Naive thymus-derived CD8-positive, alpha-beta T cell (primary cell): ENCODE measurements at places on chromosomes 7 and 10. TPM values are rescaled to one million over a fixed set of nuclear protein-coding genes. Genes with fewer than 3 reads are reported as not detected.

DNA sequence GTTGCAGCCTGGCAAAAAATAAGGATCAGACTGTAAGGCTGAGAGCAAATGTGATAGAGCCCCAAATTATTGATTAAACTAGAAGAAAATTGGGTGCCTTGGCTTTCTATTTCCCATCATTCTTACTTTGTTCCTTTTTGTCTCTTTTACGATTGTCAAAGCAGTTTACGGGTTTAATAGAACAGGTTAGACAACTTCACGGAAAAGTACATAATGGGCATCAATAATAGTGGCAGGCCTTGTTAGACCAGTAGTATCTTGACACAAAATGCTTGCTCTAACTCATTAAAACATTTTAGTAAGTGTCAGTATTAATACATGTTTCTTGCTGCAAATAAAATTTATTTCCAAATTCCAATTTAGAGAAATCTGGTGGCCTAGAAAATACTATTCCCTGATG, 14.5 kb upstream of the GGCT start:
- DNase-seq, result no peak

DNA sequence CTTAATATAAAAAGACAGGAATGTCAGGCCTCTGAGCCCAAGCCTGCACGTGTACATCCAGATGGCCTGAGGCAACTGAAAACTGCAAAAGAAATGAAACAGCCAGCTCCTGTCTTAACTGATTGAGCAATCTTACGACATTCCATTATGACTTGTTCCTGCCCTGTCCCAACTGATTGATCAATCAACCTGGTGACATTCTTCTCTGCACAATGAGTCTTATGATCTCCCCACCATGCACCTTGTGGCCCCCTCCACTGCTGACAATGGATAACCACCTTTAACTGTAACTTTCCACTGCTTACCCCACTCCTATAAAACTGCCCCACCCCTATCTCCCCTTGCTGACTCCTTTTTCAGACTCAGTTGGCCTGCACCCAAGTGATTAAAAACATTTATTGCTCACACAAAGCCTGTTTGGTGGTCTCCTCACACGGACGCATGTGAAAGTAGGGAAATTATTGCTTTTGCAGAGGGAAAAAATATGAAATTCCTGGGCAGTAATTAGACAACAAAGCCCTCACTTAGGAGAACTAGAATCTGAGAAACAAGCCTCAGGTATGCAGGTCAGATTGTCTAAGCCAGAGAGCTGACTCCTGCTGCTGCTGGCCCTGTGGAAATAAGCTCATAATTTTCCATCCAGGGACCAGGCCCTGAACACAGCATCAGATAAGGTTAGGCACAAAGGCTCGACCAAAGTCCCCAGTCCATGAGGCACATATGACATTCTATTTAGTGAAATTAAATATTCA, 5.3 kb downstream of the CYP3A7 start:
- DNase-seq, result no peak

GRCh38 chr7:143287339-143287934, 714 bp upstream of the CASP2 start:
- no peak for DNase-seq

DNA sequence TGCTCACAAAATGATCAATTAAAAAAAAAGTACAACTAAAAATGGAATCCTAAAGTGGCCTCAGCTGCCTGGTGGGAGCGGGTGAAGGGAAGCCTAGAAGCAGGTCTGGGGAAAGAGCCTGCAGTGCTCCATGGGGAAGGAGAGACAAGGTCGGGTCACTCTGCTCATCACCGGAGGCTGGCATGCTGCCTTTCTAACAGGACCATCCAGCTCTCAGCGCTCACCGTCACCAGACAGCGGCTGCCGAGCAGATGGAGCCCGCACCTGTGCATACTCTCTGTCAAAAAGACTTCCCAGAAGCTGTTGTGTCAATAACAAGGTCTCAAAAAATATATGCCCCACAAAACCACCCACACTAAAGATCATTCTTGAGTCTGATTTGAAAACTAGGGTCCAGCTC, 112.8 kb downstream of the BAMBI start:
- no peak for DNase-seq

DNA sequence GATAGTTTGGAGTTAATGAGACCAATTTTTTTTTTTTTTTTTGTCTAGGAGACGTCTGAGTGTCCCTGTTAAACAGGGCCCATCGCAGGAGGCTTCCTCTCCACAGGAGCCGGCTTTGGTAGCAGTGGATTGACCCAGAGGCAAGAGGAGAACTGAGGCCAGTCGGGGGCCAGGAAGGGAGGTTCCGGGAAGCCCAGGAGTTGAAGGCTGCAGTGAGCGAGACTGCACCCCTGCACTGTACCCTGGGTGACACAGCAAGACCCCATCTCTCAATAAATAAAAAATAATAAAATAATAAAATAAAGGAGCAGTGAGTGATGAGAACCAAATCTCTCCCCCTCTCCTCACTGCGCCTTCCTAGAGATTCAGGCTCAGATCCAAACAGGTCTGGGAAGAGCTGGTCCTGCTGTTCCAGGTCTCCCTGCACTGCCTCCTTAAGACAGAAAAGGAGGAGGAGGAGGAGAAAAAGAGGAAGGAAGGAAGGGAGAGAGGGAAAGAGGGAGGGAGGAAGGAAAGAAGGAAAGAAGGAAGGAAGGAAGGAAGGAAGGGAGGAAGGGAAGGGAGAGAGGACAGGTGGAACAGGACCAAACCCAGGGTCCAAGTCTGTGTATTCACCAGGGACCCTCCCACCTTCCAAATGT, 3.5 kb downstream of the MNX1 start:
- no peak for DNase-seq

DNA sequence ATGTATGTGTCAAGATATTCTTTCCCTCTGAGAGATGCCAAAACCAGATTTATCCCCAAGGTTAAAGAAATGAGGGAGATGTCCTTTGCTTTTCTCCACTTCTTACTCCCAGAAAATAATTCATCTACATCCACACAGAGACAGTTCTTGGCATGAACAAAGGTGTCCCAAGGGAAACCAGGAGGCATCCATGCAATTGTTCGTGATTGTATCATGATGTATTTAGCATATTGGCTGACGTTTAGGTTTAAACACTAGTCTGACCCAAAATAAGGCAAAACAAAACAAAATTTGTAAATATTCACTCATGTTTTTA, 223.9 kb downstream of the C7orf25 start:
- DNase-seq, result no peak

DNA sequence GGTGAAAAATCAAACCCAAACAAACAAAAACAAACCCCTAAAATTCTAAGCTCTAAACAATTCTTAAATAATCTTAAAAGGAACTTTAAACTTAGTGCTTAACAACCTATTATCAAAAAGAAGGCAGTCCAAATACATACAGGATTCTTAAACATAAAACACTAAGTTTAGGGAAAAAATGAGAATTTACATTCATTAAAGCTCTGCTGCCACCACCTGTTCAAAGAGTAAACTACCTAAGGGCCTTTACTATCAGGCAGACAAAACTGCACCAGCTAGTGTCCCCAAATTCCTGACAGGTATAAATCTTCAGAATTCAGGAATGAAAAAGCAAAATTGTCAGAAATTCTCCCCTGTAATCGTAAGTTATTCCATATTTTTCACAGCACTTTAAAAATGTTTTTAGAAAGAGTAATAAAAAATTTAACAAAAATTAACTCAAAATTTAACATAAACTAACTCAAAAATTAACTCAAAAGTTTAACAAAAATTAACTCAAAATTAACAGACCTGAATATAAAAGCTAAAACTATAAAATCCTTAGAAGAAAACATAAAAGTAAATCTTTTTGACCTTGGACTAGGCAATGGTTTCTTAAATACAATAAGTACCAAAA, 55.1 kb downstream of the PDZD8 start:
- DNase-seq, result no peak

DNA sequence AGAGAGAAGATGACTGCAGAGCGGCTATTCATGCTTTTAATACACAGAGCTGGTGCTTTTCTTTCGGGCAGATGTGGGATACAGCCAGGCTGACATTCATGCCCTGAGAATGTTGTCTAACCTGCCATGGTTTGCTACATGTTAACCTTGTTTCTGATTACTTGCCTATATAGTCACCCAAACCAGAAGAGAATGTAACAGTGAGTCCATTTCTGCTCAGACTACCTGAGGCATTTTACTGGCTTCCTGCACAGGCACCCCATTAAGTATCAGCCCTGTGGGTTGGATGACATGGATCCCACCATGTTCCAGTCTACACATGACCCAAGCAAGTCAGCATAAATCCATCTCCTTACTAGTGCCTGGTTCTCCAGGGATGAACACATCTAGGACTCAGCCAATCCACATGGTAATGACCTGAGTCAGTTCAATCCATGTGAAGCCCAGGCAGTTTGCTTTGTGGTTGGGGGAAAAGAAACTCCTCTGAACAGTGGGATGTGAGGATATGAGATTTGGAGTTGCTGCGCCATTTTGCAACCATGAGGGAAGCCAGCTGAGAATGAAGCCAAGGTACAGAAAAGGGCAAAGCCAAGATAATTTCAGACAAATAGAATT, 55.7 kb upstream of the MKX start:
- DNase-seq, result no peak

DNA sequence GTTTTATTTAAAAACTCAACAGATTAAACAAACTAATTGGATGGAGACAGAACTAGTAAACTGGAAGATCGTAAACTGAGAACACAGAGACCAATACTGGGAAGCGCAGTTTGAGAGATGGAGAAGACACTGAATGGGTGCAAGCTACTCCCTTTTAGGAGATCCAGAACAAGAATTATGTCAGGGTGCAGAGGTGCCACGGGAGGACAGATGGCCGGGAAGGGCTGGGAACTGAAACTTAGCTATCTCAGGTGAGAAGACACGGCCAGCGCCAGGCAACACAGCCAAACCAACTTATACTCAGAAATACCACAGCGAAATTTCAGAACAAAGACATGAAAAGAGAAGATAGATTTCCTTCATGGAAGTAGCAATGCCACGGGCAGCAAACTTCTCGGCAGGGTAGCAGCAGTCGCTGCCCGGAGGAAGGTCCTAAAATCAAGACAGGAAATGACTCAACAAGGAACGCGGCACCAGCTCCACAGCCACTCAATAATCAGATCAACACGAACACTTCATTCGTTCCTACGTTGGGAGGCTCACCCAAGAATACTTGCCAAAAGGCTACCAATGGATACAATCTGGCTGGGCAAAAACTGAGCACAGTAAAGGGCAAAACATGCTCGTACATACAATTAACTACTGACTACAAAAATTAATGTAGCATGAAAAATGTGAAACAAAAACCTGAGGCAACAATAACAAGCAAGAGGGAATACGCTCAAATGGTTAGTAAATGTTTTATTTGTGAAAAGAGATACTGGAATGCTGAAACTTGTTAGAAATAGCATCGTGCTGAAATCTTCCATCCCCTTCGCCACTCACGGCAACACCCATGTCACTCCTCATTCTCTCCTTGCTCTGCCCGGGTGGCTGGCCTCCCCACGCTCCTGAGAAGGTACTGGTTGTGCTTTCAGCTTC, 2.2 kb upstream of the LRRC27 start:
- DNase-seq, result no peak

DNA sequence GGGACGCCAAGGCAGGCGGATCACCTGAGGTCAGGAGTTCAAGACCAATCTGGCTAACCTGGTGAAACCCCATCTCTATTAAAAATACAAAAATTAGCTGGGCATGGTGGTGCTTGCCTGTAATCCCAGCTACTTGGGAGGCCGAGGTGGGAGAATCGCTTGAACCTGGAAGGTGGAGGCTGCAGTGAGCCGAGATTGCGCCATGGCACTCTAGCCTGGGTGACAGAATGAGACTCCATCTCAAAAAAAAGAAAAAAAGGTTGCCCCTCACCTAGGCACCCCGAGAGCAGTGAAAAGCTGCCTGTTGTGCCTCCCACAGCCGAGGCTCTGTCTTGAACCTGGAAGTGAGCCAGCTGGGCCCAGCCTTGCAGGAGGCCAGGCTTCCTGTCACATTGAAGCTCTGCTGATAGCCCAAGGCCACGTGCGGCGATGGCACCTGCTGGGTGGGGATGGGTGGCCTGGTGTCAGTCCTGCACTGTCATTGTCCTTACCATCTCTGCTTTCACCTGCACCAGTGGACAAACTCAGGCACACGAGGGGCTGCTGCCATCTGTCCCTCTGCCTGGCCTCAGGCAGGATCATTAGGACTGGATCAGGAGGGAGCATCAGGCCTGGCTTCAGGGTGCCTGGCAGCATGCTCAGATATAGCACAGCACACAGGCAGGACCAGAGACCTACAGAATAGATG, 37.8 kb downstream of the DNAJB12 start:
- DNase-seq, result peak; percentile 49

GRCh38 chr10:27192284-27192683, 37.1 kb downstream of the MASTL start:
- no peak for DNase-seq

GRCh38 chr7:75734586-75735458, 3.9 kb downstream of the HIP1 start:
- no peak for DNase-seq

DNA sequence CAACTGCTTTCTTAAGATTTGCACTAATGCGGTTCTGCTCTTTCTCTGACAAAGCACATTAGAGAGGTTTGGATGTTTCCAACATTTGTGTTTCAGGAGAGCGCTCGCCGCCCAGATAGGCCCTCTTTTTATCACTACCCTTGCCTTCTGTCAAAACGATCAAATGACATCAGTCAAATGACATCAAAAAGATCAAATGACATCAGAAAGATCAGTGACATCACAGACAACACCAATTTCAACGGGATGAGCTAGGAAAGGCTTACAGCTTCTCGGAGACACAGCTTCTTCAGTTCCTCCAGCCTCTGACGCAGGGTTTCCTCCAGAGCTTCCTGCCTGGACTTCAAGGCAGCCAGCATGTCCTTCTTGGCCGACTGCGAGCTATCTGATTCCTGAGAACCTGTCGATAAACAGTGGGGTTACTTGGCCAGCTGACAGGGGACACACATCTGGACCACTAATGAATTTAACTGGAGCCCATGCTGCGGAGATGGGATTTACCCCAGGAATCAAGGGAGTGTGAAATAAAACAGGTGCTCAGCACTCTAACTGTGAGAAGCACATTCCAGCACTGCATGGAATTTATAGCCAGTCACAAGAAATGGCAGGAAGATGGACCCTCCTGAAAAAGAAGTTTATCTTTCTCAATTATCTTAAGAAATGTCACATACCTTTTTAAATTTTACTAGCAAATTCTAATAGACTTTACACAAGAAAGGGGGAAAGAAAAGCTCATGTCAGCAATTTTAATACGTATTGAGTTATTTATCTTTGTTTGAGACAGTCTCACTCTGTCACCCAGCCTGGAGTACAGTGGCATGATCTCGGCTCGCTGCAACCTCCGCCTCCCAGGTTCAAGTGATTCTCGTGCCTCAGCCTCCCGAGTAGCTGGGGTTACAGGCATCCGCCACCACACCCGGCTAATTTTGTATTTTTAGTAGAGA, 88.2 kb downstream of the PRPF18 start:
- no peak for DNase-seq

- DNase-seq, result no peak
Measured at GRCh38 chr10:86970162-86970981, 2.1 kb downstream of the ADIRF start.

- no peak for DNase-seq
Measured at GRCh38 chr7:142158736-142159496, 47.4 kb downstream of the MGAM2 start.

Gene ZNF727
- total RNA-seq, result 2.5 TPM

Gene ZSCAN21
- 10.5 TPM for total RNA-seq

Gene STAG3
- total RNA-seq, result 12.1 TPM

Gene NEUROG3
- not detected for total RNA-seq

Gene UNC5B
- not detected for total RNA-seq

Gene GSTO2
- total RNA-seq, result 1.4 TPM

Gene HNRNPF
- 155 TPM for total RNA-seq

Gene DOCK1
- not detected for total RNA-seq
